Dermis microvascular lymphatic vessel endothelial cell (primary cell): ENCODE measurements at places on chromosomes 3 and 15. TPM values are rescaled to one million over a fixed set of nuclear protein-coding genes. Genes with fewer than 3 reads are reported as not detected.

Gene DNAJC19
- total RNA-seq, result 25.2 and 30.3 TPM in 2 replicates

Gene XRN1
- total RNA-seq, result 24.7 and 33.5 TPM in 2 replicates

Gene PLD1
- 62.2 and 89.2 TPM in 2 replicates for total RNA-seq

Gene GOLGA6L6
- not detected in 2 replicates for total RNA-seq

Gene CCDC191
- total RNA-seq, result 0.77 and 1.1 TPM in 2 replicates

Gene CHRM5
- total RNA-seq, result under 0.01 and 0.13 TPM in 2 replicates

Gene SAXO2
- total RNA-seq, result 0.26 and 0.38 TPM in 2 replicates

Gene ARL6IP5
- 65.5 and 77.4 TPM in 2 replicates for total RNA-seq

Gene STRA6
- under 0.01 TPM in 1 of 2 replicates, not detected in the other for total RNA-seq

Gene CHST13
- total RNA-seq, result not detected in 2 replicates

Gene LINGO1
- total RNA-seq, result 0.13 TPM in 2 replicates

Gene DUOXA2
- not detected in 2 replicates for total RNA-seq

Gene KLHL40
- total RNA-seq, result not detected in 2 replicates

Gene SLC35A5
- 25.7 and 33.5 TPM in 2 replicates for total RNA-seq

Gene GPR62
- under 0.01 TPM in 1 of 2 replicates, not detected in the other for total RNA-seq

Gene NUDT16
- total RNA-seq, result 13.8 and 15.7 TPM in 2 replicates

Gene CLRN1
- total RNA-seq, result not detected in 2 replicates

Gene CADM2
- total RNA-seq, result not detected in 2 replicates

Gene CRTAP
- 98.1 and 140 TPM in 2 replicates for total RNA-seq

Gene FHIT
- total RNA-seq, result 0.51 and 2.0 TPM in 2 replicates

Gene ROPN1
- not detected in 2 replicates for total RNA-seq

Gene GCSAM
- total RNA-seq, result not detected in 2 replicates
